ENCODE measurements at places on chromosomes 4 and X. TPM values are rescaled to one million over a fixed set of nuclear protein-coding genes. Genes with fewer than 3 reads are reported as not detected.
A peak's percentile ranks its signal among the peaks of the same experiment; 100 is the strongest.

CXCL10 gene
- total RNA-seq = 0.20 TPM

DCAF4L1 gene
- under 0.01 TPM for total RNA-seq

RAB33A gene
- total RNA-seq = 0.44 TPM

PDK3 gene
- 3.1 TPM for total RNA-seq

PCDH19 gene
- under 0.01 TPM for total RNA-seq

ALB gene
- total RNA-seq = not detected

EGFL6 gene
- total RNA-seq = not detected

FGFR3 gene
- 1.3 TPM for total RNA-seq

FGF16 gene
- total RNA-seq = 0.20 TPM

DNA sequence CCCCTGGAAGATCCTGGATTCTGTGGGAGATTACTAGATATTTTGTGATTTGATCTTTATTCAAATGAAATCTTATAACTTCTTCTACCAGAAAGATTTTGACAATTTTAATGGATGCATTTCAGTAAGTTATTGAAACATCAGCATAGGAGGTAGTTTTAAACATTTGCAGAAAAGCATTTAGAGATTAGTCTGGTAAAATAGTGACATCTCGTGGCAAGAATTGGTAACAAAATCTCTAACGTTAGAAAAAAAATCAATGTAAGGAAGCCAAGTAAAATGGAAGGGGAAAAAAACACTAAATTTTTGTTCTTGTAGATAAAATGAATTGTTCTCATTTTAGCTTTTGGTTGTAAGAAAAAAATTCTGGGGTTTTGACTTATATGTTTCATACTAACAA lies 73.3 kb downstream of the TASL start:
- DNase-seq = peak; percentile 54

DNA sequence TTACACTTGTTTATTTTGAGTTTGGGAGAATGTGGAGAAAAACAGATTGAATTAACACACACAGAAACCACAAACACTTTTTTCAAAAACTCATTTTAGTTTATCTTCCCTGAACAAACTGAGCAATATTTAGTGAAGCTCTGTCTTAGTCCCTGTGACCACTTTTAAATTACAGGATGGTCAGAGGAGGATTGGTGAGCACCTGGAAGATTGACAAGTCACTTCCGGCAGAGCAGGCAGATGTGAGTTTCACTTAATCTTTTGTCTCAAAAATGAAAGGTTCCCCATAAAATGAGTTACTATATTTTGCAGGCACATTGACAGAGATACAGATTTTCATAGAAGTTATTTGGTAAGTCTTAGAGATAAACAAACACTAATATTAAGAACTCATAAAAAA lies 970.1 kb downstream of the ADGRL3 start:
- DNase-seq = no peak

DNA sequence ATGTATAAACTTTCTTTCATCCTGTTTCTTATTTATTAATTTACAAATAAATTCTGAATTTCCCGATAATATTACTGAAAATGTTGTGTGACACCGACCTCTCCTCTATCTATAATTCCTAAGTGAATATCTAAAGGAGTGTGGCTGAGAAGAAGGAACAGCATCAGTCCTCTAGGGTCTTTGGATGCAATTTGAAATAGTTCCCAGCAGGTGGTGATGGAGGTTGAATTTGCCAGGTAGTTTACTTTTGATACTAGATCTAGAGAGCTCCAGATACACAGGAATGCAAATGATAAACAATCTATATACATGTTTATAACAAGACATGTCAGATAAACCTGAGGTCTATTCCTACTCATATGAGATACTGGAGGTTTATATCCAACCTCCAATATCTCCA lies 305.4 kb downstream of the PCDH18 start:
- DNase-seq = no peak

- no peak for DNase-seq
Measured at GRCh38 chrX:125291124-125291523, 28.5 kb upstream of the TEX13C start.

- DNase-seq = no peak
Measured at GRCh38 chr4:138181287-138181686, 60.9 kb downstream of the SLC7A11 start.

DNA sequence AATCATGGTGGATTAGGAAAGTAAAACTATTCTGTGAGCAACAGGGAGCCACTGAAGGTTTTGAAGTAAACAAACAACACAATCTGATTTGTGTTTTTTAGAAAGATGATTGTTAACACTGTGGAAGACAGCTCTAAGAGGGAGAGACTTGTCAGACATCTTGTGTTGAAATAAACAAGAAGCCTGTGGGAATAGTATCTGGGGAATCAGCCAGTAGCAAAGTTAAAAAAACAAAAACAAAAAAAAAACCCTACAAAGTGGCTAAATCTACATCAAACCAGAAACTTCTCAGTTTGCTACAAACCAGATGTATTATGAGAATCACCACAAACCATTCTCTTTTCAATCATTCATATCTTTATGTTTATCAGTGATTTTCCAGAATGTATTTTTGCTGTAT lies 125.7 kb upstream of the GPC4 start:
- DNase-seq = no peak

DNA sequence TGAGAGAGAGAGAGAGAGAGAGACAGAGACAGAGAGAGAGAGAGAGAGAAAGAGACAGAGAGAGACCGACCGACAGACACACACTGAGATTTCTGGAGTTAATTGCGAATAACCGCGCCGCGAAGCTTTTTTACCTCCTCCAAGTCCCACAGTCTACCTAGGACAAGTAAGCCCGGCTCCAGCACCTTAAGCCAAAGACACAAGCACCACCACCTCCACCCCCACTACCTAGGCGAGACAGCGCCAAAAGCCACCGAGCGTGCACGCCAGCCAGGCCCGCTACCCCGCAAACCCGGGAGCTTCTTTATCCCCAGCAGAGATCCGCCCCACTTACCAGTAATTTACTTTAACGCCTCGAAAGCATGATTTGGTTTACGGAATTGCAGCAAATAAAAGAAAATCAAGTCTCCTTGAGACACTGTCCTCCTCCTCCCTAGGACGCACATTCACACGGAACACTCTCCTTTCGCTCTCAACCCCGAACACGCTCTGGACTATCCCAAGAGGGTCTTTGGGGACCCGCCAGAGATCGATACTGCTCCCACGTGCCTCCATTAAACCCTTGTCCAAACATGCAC lies 649.6 kb upstream of the DIPK2B start:
- peak; percentile 20 for DNase-seq

DNA sequence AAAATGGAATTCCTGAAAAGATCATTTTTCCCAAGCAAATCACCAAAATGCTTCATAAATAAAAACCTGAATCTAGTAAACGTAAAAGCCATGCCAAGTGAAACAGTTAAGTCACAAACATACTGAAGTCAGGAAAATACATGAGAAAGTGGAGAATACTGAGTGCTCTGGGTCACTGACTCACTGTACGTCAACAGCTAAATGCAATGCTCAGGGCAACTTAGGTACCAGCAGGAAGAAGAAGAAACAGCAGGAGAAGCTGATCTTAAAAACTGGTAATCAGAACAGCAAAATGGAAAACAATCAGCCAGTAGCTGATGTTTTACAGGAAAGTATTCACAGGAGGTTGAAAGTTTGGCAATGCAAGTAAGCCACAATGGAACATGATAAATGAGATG lies 252.6 kb upstream of the ETNPPL start:
- no peak for DNase-seq

DNA sequence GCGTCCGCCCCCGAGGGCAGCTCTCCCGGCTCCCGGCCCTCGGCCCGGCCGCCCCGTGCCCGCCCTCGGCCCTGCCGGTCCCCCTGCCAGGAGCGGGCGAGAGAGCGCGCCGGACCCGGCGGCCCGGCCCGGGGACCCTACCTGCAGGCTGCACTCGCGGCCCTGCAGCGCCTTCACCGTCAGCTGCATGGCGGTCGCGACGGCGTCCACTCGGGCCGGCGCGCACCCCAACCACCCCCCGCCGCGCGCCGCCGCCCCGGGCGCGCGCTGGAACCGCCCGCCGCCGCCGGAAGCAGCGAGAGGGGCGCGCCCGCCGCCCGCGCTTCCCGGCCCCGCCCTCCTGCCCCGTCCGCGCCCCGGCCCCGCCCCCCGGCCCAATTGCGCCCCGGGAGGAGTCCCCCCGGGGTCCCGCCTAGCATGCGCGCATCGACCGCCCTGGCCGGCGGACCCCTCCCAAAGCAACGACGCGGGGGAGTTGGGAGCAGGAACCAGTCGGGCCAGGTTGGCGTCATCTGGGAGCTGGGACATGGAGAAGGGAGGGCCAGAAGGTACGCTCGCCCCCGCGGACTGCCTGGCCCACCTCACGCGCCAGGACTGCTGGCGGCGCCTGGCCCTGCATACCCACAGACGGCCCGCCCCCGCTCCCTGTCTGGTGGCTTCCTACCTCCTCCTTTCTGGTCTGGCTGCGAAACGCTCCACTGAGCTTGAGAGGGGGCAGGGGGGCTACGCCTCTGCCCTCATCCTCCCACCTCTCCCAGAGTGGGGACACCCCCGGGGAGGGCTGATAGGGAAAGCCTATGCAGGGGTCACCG lies at the start of gene UBL4A:
UBL4A (minus strand) TSS at position 220 of the 812 bp plus-strand sequence; CDS start at position 189, 31 bp downstream.
- peak; percentile 69 for DNase-seq
